ENCODE measurements at places on chromosomes 2 and 18.

DNA sequence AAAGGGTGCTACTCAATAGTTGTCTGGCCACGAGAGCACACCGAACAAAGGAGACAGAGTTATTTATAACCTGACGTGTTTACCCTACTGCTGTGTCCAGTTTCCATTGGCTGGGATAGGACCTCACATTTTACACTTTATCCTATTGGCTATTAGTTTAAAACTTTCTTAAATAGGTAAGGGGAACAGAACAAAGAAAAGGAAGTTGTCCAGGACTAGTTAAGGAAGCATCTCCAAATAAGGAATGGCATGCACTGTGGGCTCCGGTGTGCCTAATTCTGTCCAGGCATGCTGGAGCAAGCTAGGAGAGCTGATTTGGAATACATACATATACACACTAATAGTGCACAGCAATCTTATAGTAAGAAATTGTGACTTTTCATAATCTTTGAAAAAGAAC is 72.2 kb downstream of the CAB39 start:
- DNase-seq: no peak

- no peak for DNase-seq
Observed at GRCh38 chr2:217712431-217712830, 290.4 kb downstream of the TNS1 start.

- DNase-seq: peak; percentile 51
Observed at GRCh38 chr2:112884869-112885505, 26.0 kb upstream of the IL37 start.

DNA sequence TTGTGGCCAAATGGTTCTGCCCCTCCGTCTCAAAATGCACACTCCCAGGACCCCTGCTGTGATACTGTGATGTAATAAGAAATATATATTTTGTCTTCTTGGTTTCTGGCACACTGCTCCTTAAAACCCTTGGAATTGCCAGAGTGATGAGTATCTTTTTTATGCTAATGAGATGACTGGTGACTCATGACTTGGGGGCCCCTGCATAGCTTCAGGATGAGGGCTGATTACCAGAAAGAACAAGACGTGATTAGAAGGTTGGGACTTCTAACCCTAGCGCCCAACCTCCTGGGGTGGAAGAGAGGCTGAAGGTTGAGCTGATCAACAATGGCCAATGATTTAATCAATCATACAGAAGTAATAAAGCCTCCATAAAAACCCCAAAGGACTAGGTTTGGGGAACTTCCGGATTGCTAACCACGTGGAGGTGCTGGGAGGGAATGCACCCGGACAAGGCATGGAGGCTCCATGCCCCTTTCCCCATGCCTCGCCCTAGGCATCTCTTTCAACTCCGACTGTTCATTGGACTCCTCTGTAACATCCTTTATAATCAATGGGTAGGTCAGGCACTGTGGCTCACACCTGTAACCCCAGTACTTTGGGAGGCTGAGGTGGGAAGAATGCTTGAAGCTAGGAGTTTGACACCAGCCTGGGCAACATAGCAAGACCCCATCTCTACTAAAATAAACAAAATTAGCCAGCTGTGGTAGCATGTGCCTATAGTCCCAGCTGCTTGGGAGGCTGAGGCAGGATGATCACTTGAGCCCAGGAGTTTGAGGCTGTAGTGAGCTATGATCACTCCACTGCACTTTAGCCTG is 89.1 kb downstream of the HS1BP3 start:
- DNase-seq: no peak

- no peak for DNase-seq
Observed at GRCh38 chr2:162092658-162093556, 18.9 kb upstream of the DPP4 start.

DNA sequence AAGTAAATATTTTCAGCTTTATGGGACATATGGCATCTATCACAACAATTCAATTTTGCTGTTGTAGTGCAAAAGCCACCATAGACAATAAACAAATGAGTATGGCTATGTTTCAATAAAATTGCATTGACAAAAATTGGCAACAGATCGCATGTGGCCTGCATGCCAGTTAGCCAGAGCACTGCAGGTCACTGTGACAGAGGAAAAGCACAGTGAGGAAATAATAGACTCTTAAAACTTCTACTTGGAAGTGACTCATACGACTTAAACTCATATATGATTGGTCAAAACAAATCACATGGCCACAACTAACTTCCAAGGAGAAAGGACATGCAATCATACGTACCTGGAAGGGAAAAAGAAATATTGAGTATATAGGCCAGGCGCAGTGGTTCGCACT is 44.4 kb downstream of the EXOC6B start:
- DNase-seq: no peak

DNA sequence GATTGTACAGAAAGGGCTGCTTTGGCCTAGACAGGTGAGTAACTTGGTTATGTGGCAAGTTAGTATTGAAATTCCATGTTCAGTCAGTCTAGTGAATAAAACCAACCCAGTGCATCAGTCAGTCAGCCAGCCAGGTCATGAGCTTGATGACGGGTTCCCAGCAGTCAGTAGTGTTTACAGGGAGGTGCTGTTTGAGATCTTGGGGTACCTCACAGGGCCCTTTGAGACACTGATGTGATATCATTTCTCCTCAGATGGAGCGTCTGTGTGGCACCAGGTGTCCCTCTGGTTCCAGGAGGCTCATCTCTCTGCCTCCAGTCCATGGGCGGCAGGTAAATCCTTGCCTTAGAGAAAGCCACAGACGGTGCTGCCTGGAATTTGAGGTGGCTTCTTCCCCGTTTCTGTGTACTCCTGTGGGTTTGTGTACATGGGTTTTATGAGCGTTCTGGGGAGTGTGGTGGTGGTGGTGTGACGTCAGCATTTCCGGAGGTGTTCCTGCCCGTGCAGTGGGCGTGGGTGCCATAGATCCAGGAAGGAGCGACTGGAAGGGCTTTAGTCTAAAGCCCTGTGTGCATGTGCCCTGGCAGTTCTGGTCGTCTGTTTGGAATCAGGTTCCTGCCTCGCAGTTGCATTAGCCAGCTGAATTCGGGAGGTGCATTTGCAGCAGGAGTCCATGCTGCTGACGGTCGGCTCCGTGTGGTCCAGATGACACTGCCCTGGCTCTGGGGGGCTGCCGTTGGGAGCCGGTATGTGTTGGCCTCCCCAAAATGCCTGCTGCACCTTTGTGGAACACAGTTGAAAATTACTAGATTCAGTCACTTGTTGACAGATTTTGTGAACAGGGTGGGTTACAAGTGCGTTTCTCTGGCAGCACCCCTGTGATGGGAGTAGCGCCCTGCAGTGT is 2.1 kb downstream of the CTDP1 start:
- DNase-seq: peak; percentile 43

Data from activated gamma-delta T cell treated with anti-CD3 and anti-CD28 coated beads, Interleukin-2, amount 50 U/mL, for 16 hours (primary cell).